ENCODE measurements at places on chromosomes 12 and 14.

GRCh38 chr14:34198096-34198495 is 247.2 kb upstream of the EGLN3 start:
- DNase-seq, result no peak

DNA sequence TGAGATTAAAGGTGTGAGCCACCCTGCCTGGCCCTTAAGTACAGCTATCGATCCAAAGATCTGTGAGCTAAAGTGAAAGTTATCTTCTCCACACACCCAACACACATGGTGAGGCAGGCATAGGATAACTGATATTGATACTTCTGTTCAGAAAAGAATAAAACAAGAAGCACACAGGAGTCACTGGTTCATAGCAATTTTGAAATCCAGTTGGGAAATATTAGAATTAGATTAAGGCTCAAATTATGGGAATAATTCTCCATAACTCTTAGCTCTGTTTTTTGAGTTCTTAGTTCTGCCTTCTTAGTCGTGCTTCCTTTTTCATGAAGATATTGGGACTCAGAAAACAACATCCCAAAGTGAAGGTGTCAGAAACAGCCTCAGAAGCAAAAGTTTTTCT is 186.0 kb upstream of the PLXNC1 start:
- DNase-seq, result no peak

DNA sequence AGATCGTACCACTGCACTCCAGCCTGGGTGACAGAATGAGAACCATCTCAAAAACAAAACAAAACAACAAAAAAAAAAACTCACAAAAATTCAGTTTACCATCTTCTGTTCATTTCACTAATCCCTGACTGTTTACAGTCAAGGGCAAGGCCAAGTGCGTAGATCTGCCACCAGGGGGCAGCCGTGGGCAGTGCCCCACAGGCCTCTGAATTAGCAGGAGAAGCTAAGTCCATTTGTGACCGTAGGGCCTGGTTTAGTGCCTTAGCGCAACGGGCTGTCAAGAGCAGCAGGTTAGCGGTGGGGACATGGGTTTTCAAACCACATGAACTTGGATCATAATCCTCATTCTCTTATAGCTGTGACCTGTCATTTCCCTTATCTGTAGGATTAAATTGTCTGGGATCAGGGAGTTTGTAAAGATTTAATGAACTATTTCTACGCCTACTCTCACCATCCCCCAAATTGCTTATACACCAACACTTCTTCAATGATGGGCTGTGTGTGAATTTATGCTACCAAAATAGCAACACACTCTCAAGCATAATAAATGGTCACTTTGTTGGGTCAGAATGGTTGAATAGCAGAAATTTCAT is 49.0 kb downstream of the KCTD10 start:
- DNase-seq, result peak; percentile 55

DNA sequence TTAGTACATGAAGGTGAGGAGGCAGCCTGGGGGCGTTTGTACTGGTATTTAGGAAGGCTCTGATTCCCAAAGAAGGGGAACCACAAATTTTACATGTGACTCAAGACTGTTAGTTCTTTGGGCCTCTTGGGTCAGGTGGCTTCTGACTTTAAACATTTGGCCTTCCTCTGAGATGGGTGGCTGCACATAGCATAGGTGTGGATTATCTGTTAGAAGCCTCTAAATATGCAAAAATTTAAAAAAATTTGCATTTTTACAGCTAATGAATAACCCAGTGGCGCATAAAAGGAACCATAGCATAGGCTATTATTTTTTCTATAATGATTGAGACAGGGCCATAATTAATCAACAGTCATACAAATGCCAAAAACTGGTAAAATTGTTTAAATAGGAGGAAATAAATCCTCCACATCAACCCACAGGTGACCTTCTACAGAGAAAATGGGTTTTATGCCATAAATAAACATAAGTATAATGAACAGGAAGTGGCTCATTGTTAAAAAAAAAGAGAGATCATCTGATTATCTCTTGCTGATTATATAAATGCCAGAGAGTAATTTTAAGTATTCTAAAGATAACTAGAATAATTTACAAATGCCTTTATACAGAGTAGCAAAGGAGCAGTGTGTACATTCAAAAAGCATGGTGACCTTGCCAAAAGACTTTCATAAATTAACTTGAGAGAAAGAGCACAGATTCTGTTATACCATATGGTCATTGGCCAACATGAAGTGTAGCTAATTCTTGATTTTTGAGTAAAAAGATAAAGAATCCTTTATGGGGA is 284.2 kb upstream of the ATP2B1 start:
- DNase-seq, result no peak

GRCh38 chr12:112938751-112939150 is 477 bp downstream of the OAS3 start:
- DNase-seq, result no peak

GRCh38 chr12:110282300-110282860 is 1.3 kb downstream of the ATP2A2 start:
- no peak for DNase-seq

GRCh38 chr14:44701563-44702263 is 194.6 kb upstream of the FSCB start:
- DNase-seq, result no peak

DNA sequence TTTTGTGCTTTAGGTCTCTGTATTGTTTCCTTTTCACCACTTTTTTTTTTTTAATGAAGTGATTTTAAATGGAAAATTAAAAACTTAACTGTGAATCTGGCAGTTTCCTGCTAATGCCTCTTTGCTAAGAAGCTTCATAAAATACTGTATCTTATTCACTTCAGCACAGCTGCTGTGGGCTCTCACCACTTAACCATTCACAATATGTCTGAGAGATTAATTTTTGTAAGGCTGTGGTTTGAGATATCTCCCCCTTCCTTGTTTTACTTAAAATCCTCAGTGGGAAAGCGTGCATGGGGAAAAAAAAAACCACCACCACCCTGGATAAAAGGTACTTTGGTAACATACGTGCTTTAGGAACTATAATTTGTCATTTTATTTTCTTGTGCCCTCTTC is 115.9 kb downstream of the ETV6 start:
- DNase-seq, result no peak

DNA sequence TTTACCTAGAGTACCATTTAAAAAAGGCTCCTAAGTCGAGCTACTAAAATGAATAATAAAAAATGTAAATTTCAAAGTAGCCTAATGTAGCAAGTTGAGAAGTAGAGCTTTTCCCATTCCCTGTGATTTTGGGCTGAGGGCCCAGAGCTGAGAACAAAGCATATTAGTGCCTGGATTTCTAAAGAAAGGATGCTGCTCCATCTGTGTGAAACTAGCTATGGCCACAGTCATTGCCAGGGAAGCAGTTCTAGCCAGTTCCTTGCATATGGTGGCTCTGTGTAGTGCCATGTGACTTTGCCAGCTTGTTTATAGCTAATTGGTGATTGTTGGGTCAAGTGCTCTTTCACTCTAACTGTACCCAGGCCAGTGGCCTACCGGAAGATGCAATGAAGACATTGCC is 20.4 kb upstream of the FBXO33 start:
- no peak for DNase-seq

GRCh38 chr12:11238275-11238674 is 31.2 kb downstream of the PRB3 start:
- DNase-seq, result no peak

- no peak for DNase-seq
These were observed 106.1 kb upstream of the RFLNA start for GRCh38 chr12:124188561-124189405.

- DNase-seq, result no peak
These were observed 241.6 kb upstream of the TMTC1 start for GRCh38 chr12:30025317-30025716.

All from Peyer's patch (tissue), 4 donors.